ENCODE measurements at places on chromosomes 13 and 19. TPM values are rescaled to one million over a fixed set of nuclear protein-coding genes. Genes with fewer than 3 reads are reported as not detected.

OVOL3 gene
- not detected for total RNA-seq

ZNF69 gene
- 28.1 TPM for total RNA-seq

AMER2 gene
- 0.18 TPM for total RNA-seq

GRCh38 chr13:35787937-35788336 is 311.4 kb upstream of the MAB21L1 start:
- H3K4me3 ChIP-seq: no peak overlapping the region
- DNase-seq: no peak
- no peaks in the 10 kb centered on the region for H3K27me3 ChIP-seq
- H3K4me1 ChIP-seq: no peaks in the 10 kb centered on the region
- no peak overlapping the region for H3K27ac ChIP-seq

ZNF8 gene
- total RNA-seq: 6.1 TPM

- no peaks in the 10 kb centered on the region for H3K36me3 ChIP-seq
- no peak for DNase-seq
- no peak overlapping the region for H3K27ac ChIP-seq
Observed at GRCh38 chr13:91468301-91468700, 69.9 kb downstream of the GPC5 start.

ITGBL1 gene
- total RNA-seq: 0.09 TPM

DNA sequence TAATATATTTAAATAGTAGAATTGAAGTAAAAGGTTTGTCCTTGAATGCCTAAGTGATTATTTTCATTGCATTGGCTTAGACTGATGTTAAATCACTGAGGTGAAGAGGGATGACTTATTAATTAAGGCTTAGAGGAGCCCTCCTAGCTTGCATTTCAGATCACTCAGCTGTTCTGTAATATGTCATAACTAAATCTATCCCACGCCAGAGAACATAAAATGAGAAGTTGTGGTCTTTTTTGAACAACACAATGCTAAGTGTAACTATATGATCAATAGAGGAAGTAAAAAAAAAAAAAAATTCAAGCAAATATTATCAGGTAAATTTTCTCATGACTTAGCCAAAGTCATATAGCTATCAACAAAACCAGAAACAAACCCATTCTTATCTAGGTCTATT is 752.2 kb downstream of the GPC5 start:
- no peak for DNase-seq
- no peaks in the 10 kb centered on the region for H3K27me3 ChIP-seq
- H3K36me3 ChIP-seq: no peaks in the 10 kb centered on the region
- no peak overlapping the region for H3K27ac ChIP-seq

Measured in prostate gland (tissue), 2 donors.